ENCODE measurements at places on chromosomes 1 and 21. TPM values are rescaled to one million over a fixed set of nuclear protein-coding genes. Genes with fewer than 3 reads are reported as not detected.

The CCDC17 gene
- total RNA-seq, result 2.3 TPM

The OR14C36 gene
- not detected for total RNA-seq

The SPATA1 gene
- total RNA-seq, result 1.0 TPM

The KIF14 gene
- 0.32 TPM for total RNA-seq

The GPR153 gene
- 11.8 TPM for total RNA-seq

The TRNAU1AP gene
- 17.5 TPM for total RNA-seq

The ADAR gene
- total RNA-seq, result 104 TPM

The KAZN gene
- total RNA-seq, result 10.8 TPM

The C1orf141 gene
- total RNA-seq, result not detected

The OLFML2B gene
- total RNA-seq, result 49.7 TPM

The EFNA1 gene
- 13.2 TPM for total RNA-seq

The ARTN gene
- 2.5 TPM for total RNA-seq
